ENCODE measurements at places on chromosomes 16 and 17.

DNA sequence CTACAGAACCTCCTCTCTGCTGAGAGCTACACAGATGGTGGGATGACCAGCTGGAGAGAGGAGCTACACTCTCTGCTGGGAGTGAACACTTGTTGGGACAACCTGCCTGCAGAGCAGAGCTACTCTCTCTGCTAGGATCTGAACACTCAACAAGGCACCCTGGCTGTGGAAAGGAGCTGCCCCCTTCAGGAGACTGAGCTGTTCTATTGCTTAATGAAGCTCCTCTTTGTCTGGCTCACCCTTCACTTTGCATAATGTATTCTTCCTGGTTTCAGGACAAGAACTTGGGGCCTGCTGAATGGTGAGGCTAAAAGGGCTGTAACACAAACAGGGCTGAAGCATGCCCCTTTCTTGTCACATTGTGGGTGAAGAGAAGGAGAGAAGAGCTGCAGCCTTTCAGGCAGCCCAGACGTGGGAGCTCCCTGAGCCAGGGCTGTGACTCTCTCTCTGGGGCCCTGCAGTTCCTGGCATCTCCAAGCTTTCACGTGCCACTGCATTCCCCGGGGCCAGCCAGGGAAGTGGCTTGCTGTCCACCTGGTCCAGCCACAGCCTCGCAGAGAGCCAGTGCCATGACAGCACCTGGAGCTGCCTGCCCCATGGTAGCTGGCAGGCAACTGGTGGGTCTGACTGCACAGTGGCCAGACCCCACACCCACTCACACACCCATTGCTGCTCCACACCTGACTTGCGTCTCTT is 272.8 kb upstream of the KCNJ16 start:
- no peak for DNase-seq

- no peak for DNase-seq
Observed at GRCh38 chr16:81864646-81865382, 85.7 kb downstream of the PLCG2 start.

- DNase-seq: no peak
Observed at GRCh38 chr17:75568412-75569255, 19.0 kb upstream of the MYO15B start.

DNA sequence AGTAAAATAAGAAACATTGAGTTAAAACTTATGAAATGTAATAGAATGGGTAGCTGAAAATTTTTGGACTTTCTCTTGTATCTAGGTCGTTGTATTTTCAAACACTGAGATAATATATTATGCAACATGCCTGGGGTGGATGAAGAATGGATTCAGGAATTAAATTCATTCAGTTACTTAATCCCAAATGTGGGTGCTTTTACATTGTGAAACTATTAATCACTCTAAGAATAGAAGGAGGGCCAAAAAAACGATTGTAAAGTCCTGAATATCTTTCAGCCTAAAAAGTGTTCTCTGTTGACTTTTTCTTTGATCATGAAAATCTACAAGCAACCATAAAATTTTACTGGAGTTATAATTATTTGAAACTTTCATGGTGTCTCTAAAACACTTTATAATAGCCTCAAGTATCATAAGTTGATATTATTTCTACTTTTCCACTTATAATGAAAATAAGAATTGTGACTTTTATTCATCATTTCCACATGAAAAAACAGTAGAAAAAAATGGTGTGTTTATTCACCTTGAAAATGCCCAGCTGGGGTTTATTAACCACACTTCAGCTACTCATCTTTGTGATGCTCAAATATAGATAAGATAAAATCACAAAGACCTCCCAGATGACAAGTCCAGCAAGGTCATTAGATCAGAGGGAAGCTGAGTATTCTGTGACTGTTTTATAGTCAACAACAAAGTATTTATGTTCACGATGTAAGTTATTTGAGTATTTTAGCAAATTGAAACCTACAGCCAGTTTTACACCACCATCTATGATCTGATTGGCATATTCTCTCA is 619.9 kb upstream of the SOX9 start:
- DNase-seq: no peak

GRCh38 chr16:49483251-49483650 is 109.6 kb downstream of the C16orf78 start:
- DNase-seq: no peak

GRCh38 chr16:47079860-47080259 is 63.9 kb downstream of the NETO2 start:
- DNase-seq: no peak

DNA sequence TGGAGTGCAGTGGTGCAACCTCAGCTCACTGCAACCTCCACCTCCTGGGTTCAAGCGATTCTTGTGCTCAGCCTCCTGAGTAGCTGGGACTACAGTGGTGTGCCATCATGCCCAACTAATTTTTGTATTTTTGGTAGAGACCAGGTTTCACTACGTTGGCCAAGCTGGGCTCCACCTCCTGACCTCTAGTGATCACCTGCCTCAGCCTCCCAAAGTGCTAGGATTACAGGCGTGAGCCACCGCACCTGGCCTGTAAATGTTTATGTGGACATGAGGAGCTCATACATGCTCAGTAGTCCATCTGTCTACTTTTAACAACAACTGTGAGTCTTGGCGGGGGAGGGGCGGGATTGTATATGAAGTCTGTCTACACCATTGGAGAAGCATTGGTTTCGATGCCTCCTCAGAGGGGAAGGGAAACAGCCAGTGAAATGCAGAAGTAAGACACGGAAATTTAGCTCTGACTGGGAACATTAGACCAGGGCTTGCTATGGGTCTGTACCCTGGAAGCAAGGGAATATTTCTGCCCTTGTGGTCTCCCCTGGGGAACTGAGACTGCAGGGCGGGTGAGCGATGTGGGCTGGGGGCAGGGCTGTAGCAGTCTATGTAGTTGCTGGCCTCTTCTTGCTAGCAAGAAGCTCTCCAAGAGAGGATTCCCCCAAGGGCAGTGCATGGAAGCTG is 9.3 kb downstream of the NUBP1 start:
- DNase-seq: no peak

- DNase-seq: no peak
Observed at GRCh38 chr17:40554646-40555295, 10.5 kb downstream of the CCR7 start.
